Activated T-cell treated with anti-CD3 and anti-CD28 coated beads, Interleukin-2, amount 50 U/mL, for 24 hours (primary cell): ENCODE measurements at places on chromosomes 1 and 21.

- no peaks in the 10 kb centered on the region for H3K27me3 ChIP-seq
- H3K36me3 ChIP-seq: no peaks in the 10 kb centered on the region
- H3K27ac ChIP-seq: no peak overlapping the region
- DNase-seq: no peak
These were observed 130.4 kb upstream of the ADGRL2 start for GRCh38 chr1:81670286-81670685.

- H3K4me3 ChIP-seq: no peak overlapping the region
- H3K4me1 ChIP-seq: no peaks in the 10 kb centered on the region
- H3K36me3 ChIP-seq: no peaks in the 10 kb centered on the region
- no peak overlapping the region for H3K27ac ChIP-seq
These were observed 28.2 kb downstream of the CDCA8 start for GRCh38 chr1:37720231-37721130.

GRCh38 chr1:246012341-246012740 is 494.7 kb downstream of the SMYD3 start:
- no peak overlapping the region for H3K27ac ChIP-seq
- peaks cover 3% of the 10 kb centered on the region for H3K4me1 ChIP-seq
- H3K27me3 ChIP-seq: no peaks in the 10 kb centered on the region
- no peaks in the 10 kb centered on the region for H3K36me3 ChIP-seq
- no peak overlapping the region for H3K4me3 ChIP-seq

DNA sequence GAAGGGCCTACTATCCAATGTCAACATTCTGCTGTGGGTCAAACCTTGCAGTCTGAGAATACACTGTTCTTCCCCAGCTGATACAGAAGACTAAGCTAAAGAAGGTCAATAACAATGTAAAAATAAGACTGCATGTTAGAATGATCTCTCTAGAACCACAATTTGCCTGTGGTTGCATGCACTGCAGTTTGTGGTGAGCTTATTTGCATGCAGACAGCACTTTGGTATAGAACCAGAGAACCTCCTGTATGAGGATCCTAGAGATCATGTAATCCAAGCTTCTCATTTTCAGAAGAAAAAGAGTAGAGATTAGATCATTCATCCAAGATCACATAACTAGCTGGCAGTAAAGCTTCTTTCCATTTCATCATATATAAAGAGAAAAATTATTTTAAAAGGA is 15.8 kb downstream of the SYNJ1 start:
- H3K27me3 ChIP-seq: no peaks in the 10 kb centered on the region
- H3K4me1 ChIP-seq: peaks cover 42% of the 10 kb centered on the region
- H3K36me3 ChIP-seq: peaks cover 24% of the 10 kb centered on the region
- H3K4me3 ChIP-seq: no peak overlapping the region

- H3K27ac ChIP-seq: no peak overlapping the region
- H3K4me1 ChIP-seq: no peaks in the 10 kb centered on the region
- DNase-seq: no peak
- no peaks in the 10 kb centered on the region for H3K36me3 ChIP-seq
- peaks cover 7% of the 10 kb centered on the region for H3K27me3 ChIP-seq
These were observed 39.9 kb upstream of the ABCA4 start for GRCh38 chr1:94160811-94161210.

DNA sequence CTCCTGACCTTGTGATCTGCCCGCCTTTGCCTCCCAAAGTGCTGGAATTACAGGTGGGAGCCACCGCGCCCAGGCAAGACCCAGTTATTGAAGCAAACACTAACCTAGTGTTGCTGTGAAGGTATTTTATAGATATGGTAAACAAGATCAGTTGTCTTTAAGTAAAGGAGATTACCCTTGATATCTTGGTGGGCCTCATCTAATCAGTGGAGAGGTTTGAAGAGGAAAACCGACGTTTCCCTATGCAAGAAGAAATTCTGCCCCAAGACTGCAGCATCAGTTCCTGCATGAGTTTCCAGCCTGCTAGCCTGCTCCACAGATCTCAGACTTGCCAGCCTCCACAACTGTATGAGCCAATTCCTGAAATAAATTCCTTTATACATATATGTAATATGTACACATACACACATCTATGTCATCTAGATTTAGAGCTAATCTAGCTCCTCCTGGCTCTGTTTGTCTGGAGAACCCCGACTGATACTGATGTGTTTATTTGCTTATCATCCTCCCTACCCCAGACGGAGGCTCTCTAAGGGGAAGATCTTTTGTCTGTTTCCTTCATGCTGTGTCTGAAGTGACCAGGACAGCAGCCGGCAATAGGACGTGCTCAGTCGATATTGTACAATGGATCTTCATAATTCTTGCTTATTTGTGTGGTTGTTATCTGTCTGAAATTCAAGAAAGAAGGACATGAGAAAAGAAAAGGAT is 90.9 kb downstream of the IER5 start:
- H3K4me3 ChIP-seq: no peak overlapping the region
- H3K4me1 ChIP-seq: peaks cover 15% of the 10 kb centered on the region
- no peaks in the 10 kb centered on the region for H3K36me3 ChIP-seq
- H3K27me3 ChIP-seq: no peaks in the 10 kb centered on the region

GRCh38 chr1:63845346-63845745 is 71.5 kb downstream of the ROR1 start:
- H3K36me3 ChIP-seq: no peaks in the 10 kb centered on the region
- H3K4me1 ChIP-seq: no peaks in the 10 kb centered on the region
- DNase-seq: no peak
- no peak overlapping the region for H3K27ac ChIP-seq

DNA sequence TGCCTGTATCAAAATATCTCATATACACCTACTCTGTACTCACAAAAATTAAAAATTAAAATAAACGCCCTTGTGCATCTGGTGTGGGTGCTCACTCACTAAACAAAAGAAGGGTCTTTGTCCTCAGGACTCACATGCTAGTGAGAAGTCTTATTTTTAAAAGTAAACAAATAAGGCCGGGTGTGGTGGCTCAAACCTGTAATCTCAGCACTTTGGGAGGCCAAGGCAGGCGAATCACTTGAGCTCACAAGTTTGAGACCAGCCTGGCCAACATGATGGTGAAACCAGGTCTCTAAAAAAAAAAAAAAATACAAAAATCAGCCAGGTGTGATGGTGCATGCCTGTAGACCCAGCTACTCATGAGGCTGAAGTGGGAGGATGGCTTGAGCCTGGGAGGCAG is 51.5 kb downstream of the BCAR3 start:
- peaks cover 1% of the 10 kb centered on the region for H3K4me1 ChIP-seq
- no peaks in the 10 kb centered on the region for H3K27me3 ChIP-seq
- DNase-seq: no peak
- H3K4me3 ChIP-seq: no peak overlapping the region
- H3K36me3 ChIP-seq: no peaks in the 10 kb centered on the region

GRCh38 chr1:247328311-247328710 is 3.4 kb downstream of the ZNF496 start:
- no peaks in the 10 kb centered on the region for H3K27me3 ChIP-seq
- H3K4me1 ChIP-seq: peaks cover 47% of the 10 kb centered on the region
- peaks cover 72% of the 10 kb centered on the region for H3K36me3 ChIP-seq
- DNase-seq: no peak
- no peak overlapping the region for H3K27ac ChIP-seq

DNA sequence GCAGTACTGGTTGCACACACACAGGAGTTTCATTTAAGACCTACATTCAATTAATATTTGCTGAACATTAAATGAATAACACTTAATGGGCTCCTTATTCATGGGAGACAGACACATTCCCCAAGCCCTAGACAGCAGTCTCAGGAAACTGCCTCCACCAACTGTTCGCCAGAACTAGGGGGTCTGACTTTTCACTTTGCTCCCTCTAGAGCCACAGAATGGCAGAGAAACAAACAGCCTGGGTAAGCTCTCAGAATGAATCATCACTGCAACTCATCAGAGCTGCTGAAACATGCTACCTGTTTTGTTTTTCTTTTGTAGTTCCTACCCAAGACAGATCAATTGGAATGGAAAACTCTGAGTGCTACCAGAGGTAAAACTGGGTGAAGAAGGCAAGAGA is 31.7 kb downstream of the ELK4 start:
- no peak for DNase-seq
- H3K4me1 ChIP-seq: peaks cover 45% of the 10 kb centered on the region
- H3K4me3 ChIP-seq: no peak overlapping the region
- peak overlapping the region; percentile 90 for H3K27ac ChIP-seq
- peaks cover 72% of the 10 kb centered on the region for H3K36me3 ChIP-seq
- H3K27me3 ChIP-seq: no peaks in the 10 kb centered on the region

- peaks cover 13% of the 10 kb centered on the region for H3K4me1 ChIP-seq
- H3K27ac ChIP-seq: no peak overlapping the region
- no peak for DNase-seq
- H3K4me3 ChIP-seq: no peak overlapping the region
These were observed 79.8 kb downstream of the WDR4 start for GRCh38 chr21:42799516-42799915.

DNA sequence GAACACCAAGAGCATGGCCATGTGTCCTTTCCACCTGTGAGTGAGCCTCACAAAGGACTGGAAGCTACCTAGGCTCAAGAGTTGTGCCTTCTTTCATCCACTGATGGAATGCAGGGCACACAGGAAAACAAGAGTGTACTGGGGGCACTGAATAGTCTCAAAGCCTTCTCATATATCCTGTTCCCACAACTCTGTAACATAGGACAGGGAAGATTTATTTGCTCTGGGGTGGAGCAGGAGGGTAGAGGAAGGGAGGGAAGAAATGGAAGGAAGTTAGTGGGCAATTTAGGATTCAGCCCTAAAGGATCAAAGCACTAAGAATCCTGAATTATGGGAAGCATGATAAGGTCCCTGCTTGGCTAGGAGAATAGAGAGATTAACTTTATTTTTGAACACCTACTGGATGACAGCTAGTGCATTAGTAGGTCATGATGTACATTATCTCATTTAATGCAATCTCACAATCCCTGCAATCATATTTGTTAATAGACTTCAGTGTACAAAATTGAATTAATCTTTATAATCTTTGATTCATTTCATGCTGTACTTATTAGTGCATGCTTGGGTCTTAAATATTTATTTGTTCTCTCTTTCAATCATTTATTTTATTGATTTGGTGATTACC is 27.0 kb upstream of the RGS16 start:
- no peaks in the 10 kb centered on the region for H3K36me3 ChIP-seq
- no peak overlapping the region for H3K27ac ChIP-seq
- no peak overlapping the region for H3K4me3 ChIP-seq
- no peak for DNase-seq
- peaks cover 48% of the 10 kb centered on the region for H3K4me1 ChIP-seq
- peaks cover 16% of the 10 kb centered on the region for H3K27me3 ChIP-seq

GRCh38 chr1:154406572-154406879 is 1.4 kb downstream of the IL6R start:
- peak overlapping the region; percentile 86 for H3K4me3 ChIP-seq
- no peaks in the 10 kb centered on the region for H3K27me3 ChIP-seq
- H3K4me1 ChIP-seq: peaks cover 96% of the 10 kb centered on the region
- DNase-seq: no peak
- peak overlapping the region; percentile 95 for H3K27ac ChIP-seq

DNA sequence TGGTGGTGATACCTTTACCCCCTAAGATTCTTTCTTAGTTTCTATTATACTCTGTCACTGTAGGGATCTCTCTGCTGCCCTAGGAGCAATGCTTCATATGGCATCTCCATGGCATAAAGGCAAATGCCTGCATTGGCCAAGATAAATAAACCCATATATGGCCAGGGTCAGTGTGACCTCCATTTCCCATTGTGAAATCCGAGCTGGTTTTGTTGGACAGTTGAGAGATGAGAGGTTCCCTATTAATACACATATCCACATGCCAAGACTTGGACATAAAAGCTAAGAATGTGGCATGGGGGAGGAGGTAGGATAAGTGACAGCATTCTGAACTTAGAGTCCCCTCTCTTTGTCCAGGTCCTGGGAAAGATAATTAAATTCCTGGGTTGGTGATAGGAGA is 1.4 kb downstream of the TPM3 start:
- no peak overlapping the region for H3K4me3 ChIP-seq
- no peak overlapping the region for H3K27ac ChIP-seq
- H3K4me1 ChIP-seq: peaks cover 9% of the 10 kb centered on the region
- peaks cover 10% of the 10 kb centered on the region for H3K27me3 ChIP-seq
- H3K36me3 ChIP-seq: no peaks in the 10 kb centered on the region
- DNase-seq: no peak

DNA sequence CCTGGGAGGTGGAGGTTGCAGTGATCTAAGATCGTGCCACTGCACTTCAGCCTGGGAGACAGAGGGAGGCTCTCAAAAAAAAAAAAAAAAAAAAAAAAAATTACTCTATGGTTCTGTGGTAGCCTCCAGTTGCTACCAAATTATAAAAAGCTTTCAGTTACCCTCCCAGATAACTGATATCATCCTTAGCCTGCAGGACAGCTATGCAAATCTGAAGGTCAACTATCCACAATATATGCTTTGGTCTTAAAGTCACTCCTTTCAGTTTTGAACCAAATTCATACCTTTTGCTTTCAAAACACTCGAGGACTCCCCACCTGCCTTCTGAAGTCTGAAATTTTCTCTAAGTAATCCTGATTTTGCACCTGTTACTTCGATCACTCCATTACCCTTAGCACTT is 3.1 kb downstream of the MIXL1 start:
- peaks cover 38% of the 10 kb centered on the region for H3K27me3 ChIP-seq
- no peak overlapping the region for H3K27ac ChIP-seq
- peaks cover 13% of the 10 kb centered on the region for H3K36me3 ChIP-seq
- peaks cover 14% of the 10 kb centered on the region for H3K4me1 ChIP-seq

- H3K36me3 ChIP-seq: no peaks in the 10 kb centered on the region
- H3K4me3 ChIP-seq: no peak overlapping the region
- H3K4me1 ChIP-seq: no peaks in the 10 kb centered on the region
- no peak for DNase-seq
- H3K27me3 ChIP-seq: no peaks in the 10 kb centered on the region
- no peak overlapping the region for H3K27ac ChIP-seq
These were observed 16.7 kb upstream of the GPX7 start for GRCh38 chr1:52585474-52585873.

DNA sequence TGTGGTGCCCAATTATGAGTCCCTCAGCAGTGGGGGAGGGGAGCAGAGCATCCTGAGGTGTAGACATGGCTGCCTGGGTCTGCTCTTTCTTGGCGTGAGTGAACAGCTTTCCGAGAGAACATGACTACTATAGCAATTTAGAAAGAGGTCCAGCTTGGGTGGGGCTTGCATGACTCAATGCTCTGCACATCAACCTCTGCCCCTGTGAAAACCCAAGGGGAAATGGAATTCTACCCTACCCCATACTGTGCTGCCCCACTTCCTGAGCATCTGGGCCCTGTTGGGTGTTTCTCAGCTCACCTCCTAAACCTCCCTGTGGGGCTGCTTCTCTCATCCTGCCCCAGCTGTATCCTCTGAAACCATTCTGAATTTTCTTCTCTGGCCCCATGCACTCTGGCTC is 8.2 kb upstream of the AZIN2 start:
- no peak overlapping the region for H3K27ac ChIP-seq
- H3K4me3 ChIP-seq: no peak overlapping the region
- no peaks in the 10 kb centered on the region for H3K4me1 ChIP-seq
- H3K36me3 ChIP-seq: no peaks in the 10 kb centered on the region
- DNase-seq: no peak

GRCh38 chr21:43937891-43938309 is 72.9 kb downstream of the AGPAT3 start:
- H3K27ac ChIP-seq: peak overlapping the region; percentile 11
- peaks cover 47% of the 10 kb centered on the region for H3K36me3 ChIP-seq
- DNase-seq: no peak
- no peaks in the 10 kb centered on the region for H3K27me3 ChIP-seq
- H3K4me1 ChIP-seq: peaks cover 22% of the 10 kb centered on the region
- no peak overlapping the region for H3K4me3 ChIP-seq
